GM12865 (cell line): ENCODE measurements at places on chromosomes 5 and 9.

DNA sequence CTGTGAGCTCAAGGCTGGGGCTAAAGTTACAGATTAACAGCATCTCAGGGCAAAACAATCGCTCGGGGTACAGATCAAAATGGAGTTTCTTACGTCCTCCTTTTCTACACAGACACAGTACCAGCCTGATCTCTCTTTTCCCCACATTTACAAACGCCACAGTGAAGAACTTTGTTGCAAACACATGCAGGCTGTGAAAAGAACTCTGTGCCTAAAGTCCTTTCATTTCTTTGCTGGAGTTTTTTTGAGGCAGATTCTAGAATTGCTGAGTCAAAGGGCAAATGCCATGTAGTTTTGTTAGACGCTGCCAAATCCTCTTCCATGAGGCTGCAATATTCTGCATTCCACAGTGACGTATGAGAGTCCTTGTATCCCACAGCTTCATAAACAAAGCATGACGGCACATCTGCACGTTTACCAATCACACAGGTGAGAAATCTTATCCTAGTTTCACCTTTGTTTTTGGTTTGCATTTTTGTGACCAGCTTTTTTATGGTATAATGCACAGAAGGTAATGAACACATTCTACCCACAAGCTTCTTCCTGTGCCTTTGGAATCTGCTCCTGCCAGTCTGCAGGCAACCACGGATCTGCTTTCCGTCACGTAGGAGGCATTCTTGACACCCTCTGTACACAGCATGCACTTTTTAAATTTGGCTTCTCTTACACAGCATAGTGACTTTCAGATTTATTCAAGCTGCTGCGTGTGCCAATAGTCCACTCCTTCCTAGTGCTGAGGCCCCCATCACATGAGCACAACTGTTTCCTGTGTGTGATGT lies 44.6 kb upstream of the LPCAT1 start:
- DNase-seq, result no peak

DNA sequence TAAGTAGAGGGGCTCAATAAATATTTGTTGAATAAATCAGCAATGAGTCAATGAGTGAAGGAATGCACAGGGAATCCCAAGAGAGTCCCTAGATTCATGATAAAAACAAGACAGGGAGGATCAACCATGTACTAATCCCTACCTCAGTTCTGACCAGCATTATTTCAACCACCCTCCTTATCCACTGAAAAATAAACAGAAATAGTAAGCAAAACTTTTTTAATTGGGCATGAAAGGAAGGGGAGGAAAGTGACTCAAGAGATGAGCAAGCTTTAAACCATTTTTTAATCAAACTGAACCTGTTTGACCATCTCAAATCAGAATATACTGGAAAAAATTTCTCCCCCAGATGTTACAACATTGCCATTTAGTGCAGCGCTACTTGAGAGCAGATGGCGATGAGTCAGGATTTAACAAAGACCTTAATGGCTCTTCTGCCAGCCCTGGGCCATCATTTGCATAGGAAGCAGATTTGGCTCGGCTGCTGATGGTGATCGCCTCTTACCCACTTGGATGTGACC lies 194.8 kb upstream of the SLC30A5 start:
- no peak for DNase-seq

DNA sequence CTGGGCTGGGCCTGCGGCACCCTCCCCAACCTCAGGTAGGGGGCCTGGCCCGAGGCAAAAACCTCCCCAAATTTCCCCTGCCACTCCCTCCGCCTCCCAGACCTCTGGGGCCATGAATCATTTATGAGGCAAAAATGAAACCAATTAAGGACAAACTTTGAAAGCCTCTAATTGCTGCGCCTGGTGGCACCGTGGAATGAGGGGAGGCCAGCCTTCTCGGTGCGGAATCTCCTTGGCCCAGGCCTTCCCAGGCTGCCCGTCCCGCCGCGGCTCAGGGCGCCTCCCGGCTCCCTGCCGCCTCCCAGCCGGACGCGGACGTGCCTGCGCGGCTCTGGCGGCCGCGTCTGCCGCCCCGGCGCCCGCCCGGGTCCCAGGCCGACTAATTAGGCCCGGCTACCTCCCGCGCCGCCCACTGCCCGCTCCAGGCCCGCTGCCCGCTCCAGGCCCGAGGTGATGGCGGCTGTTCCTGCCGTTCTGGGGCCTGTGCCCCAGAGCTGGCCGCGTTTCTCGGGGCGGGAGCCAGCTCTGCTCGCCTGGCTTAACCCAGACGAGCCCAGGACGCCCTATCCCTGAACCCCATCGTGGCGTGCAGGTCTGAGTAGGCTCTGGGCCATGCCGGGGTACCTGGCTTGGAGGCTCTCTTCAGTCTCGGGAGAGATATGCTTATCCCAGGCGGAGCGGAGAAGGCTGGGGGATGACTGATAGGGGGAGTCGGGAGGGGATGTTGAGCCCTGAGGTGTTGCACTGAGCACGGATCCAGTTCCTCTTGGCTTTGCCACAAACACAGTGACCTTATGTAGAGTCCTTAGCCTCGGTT lies 20.1 kb downstream of the CXXC5 start:
- DNase-seq, result peak; percentile 58

DNA sequence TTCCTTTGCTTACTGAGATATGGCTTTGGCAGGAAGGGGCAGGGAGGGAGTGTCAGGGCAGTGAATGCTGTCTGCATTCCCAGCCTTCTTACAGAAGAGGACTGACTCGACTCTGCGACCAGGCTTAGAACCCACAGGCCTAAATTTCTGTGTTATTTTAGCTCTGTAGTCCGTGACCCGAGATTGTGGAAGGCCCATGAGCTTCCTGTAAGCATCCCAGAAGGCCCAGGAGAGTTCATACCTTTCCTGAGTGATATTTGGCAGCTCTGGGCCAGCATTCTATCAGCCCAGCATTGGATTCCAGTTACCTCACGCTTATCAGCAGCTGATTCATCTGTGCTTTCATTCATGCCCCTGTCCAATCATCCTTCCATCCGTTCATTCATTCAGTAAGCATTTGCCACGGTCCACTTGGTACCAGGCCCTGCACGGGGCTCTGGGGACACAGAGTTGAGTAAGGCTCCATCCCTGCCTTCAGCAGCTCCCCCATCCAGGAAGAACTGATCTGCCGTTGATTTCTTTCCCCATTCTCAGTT lies 28.2 kb upstream of the RPL26L1 start:
- peak; percentile 54 for DNase-seq
